ENCODE measurements at places on chromosomes 6 and 20. TPM values are rescaled to one million over a fixed set of nuclear protein-coding genes. Genes with fewer than 3 reads are reported as not detected.

GRCh38 chr20:13173201-13173600 lies 47.9 kb upstream of the ISM1 start:
- no peaks in the 10 kb centered on the region for H3K27me3 ChIP-seq
- H3K27ac ChIP-seq: no peak overlapping the region
- DNase-seq: no peak
- no peak overlapping the region for H3K4me3 ChIP-seq
- H3K4me1 ChIP-seq: no peaks in the 10 kb centered on the region

Gene METTL24
- total RNA-seq: 12.5 TPM

Gene TPBG
- 20.1 TPM for total RNA-seq

Gene TPX2
- 0.75 TPM for total RNA-seq

Gene TGM3
- not detected for total RNA-seq

GRCh38 chr6:68891419-68891818 lies 256.3 kb downstream of the ADGRB3 start:
- H3K27me3 ChIP-seq: no peaks in the 10 kb centered on the region
- no peak overlapping the region for H3K27ac ChIP-seq
- no peak for DNase-seq
- no peaks in the 10 kb centered on the region for H3K36me3 ChIP-seq

- no peak overlapping the region for H3K4me3 ChIP-seq
- H3K36me3 ChIP-seq: no peaks in the 10 kb centered on the region
- H3K27me3 ChIP-seq: no peaks in the 10 kb centered on the region
- DNase-seq: no peak
- H3K4me1 ChIP-seq: no peaks in the 10 kb centered on the region
Observed at GRCh38 chr6:15775741-15776140, 112.9 kb upstream of the DTNBP1 start.

Gene PDYN
- total RNA-seq: not detected

- H3K27me3 ChIP-seq: no peaks in the 10 kb centered on the region
- no peaks in the 10 kb centered on the region for H3K36me3 ChIP-seq
- no peak for DNase-seq
- no peak overlapping the region for H3K27ac ChIP-seq
- no peak overlapping the region for H3K4me3 ChIP-seq
Observed at GRCh38 chr6:165769884-165770283, 106.8 kb upstream of the PDE10A start.

Gene CDH4
- 0.06 TPM for total RNA-seq

GRCh38 chr6:70874181-70874913 lies 82.5 kb downstream of the B3GAT2 start:
- H3K27me3 ChIP-seq: no peaks in the 10 kb centered on the region
- no peaks in the 10 kb centered on the region for H3K36me3 ChIP-seq
- H3K4me3 ChIP-seq: no peak overlapping the region
- no peaks in the 10 kb centered on the region for H3K4me1 ChIP-seq

- peaks cover 3% of the 10 kb centered on the region for H3K4me1 ChIP-seq
- DNase-seq: no peak
- no peak overlapping the region for H3K27ac ChIP-seq
- H3K36me3 ChIP-seq: peaks cover 6% of the 10 kb centered on the region
Observed at GRCh38 chr20:50569864-50570836, 60.0 kb downstream of the PTPN1 start.

DNA sequence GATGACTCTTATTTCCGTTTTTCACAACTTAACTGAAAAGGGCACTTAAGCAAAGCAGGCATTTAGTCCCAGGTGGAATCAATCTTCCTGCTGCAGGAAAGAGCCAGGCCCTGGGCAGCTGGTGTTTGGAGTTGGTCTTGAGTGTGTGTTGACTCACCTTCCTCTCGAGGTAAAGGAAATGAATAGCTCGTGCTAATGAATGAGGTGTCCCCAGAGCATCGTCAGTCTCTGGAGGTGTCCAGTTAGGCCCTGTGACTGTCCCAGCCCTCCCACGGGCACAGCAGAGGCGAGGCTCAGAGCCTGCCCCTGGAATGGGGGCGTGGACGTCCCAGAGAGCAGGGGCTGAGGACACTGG lies 277.7 kb downstream of the NRN1 start:
- no peak for DNase-seq
- H3K27me3 ChIP-seq: no peaks in the 10 kb centered on the region
- H3K4me1 ChIP-seq: no peaks in the 10 kb centered on the region
- H3K27ac ChIP-seq: no peak overlapping the region
- H3K36me3 ChIP-seq: no peaks in the 10 kb centered on the region
- H3K4me3 ChIP-seq: no peak overlapping the region
